NB4 (cell line): ENCODE measurements at places on chromosomes 7 and 10.

GRCh38 chr7:29281782-29282541 lies 87.4 kb downstream of the CHN2 start:
- DNase-seq = no peak

- DNase-seq = peak; percentile 64
Observed at GRCh38 chr7:12436896-12437535, 33.4 kb upstream of the VWDE start.

- DNase-seq = no peak
Observed at GRCh38 chr10:310371-310770, 175.1 kb downstream of the ZMYND11 start.

DNA sequence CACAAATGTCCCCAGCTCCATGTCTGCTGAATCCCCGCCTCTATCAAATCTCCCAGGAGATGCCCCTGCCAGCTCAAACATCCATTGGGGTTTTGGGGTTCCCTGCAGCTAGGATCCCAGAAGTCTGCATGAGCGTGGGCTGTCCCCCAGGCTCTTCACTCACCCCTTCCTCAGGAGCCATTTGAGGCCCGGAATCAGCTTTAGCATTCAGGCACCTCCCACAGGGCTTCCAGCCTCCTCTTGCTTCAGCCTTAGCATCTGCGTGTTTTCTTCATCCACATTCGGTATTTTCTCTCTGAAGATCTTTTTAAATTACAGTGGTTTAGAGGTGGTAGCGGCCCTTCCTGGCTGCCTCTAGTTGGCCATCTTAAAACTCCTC lies 1054.4 kb downstream of the CNTNAP2 start:
- DNase-seq = no peak

DNA sequence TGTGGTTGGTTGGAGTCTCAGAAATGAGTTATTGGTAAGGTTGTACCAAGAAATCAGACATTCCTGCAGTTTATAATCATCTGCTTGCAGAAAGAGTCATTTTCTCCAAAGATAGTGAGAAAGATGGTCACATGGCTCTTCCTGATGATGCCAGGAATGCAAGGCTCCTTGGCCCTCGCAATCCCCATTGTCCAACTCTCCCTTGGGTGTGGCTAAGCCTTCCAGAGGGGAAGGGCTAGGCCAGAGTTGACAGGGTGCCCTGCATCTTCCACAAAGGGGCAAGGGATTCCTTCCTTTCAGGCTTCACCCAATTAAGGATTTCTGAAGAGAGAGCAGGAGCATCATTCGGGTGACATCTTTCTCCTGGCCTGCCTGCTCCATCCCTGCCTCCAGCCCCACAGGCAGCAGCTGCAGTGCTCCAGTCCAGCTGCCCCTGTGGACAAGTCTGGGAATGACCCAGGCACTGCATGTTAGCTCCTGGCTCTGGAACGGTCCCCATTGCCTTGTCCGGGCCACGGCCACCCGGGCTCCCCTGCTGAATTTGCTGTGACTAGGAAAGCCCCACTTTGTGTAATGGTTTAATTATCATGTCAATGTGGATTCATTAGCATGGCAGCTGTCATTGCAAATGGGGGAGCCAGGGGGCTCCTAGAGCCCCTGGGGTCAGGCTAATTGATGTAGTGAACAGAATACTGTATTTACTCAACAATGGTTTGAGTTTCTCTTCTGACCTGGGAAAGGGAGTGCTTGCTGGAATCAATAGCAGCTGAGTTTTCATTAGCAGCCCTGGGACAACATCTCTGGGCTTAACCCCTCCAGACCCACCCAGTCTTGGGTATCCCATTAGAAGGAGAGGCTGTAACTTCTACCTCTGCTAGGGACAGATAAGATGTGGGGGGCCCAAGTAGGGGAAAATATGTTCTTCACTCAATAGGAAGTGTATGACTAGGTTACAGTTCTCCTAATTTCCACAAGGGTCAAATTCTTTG lies 112.6 kb upstream of the TBX20 start:
- DNase-seq = no peak

DNA sequence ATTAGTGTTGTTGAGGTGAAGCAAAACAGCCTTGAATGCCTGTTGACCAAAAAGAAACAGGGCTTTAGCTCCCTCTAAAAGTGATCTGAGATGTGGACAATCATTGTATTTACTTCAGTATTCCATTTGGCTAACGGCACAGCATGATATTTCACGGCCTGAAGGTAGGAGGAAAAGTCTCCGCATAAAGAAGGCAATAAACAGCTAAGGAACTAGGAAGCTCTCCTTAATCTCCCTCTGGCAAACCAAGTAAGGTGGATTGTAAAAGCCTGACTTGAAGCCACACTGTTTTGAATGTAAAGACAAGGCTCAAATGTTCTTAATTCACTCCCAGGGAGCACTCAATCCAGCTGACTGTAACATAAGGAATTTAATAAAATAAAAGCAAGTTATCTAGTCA lies 160.0 kb upstream of the ZNF804B start:
- no peak for DNase-seq

DNA sequence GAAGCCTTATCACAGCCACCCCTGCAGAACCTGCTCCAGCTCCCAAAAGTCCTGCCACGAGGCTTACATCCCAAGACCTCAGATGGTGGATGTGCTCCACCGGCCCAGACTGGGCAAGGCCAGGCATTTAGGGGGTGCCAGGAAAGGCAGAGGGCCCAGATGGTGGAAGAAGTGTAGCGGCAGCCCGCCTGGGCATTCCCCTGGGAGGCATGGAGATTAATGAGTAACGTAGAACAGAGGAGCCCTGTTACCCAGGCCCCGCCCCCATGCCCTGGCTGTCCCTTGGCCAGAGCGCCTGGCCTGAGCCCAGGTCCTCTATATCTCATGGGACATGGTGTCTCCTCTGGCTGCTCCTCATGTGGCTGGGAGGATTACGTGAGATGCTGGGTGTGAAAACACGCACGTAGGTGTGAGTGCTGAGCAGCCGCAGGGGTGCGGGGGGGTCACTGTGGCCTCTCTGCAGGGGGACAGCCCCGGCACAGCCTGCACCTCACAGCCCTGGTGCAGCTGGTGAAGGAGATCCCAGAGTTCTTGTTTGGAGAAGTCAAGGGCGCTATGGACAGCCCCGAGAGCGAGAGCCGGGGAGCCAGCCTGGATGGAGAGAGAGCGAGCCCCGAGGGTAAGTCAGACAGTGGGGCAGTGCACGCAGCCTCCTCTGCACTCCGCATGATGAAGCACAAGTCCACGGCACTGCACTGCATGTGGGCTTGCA lies 52.9 kb downstream of the ZNF467 start:
- DNase-seq = no peak

DNA sequence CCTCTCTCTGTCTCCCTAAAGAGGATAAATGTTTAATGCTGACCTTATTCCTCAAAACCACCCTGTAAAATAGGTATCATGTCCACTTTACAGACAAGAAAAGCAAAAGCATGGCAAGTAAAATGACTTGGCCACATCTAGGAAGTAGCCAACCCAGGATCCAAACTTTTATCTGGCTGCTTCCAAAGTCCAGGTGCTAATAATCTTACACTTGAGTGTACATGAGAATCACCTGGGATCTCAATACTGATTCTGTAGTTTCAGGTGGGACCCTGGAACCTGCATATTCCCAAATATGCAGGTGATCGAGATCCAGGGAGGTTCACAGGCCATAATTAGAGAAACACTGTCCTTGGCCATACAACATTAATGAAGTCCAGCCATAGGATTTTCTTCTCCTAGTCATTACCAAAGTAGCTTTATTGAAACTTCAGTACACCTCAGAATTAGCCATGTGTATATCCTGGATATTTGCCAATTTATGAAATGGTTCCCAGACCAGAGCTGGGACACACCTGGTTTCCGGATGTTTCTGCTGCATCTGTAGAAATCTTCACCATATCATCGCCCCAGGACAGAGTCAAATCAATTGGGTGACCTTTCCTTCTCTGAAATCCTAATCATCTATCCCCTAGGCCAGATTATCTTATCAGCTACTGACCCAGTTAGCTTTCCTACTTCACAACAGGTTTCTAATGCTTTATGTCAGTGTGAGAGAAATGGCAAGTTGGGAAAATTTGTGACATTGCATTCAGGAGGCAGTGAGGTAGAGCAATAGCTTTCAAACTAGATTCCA lies 119.1 kb upstream of the KMT2E start:
- no peak for DNase-seq

DNA sequence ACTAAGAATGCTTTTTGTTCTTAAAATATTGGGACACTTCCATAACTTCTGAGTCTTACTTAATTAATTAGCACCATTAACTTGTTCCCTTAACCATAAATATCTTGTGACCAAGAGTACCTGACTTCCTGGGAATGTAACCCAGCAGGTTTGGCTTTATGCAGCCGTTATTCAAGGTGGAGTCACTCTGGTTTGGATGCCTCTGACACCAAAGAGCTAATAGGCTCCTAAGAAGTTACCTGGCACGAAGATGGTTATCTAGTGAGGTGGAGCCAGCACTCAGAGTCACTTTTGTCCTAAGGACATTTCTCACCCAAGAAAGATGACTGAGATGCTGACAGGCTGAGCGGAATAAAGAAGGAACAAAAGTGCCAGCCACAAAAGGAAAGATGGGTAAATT lies 172.3 kb downstream of the C1GALT1 start:
- no peak for DNase-seq

- peak; percentile 71 for DNase-seq
Observed at GRCh38 chr10:72337039-72337629, 17.6 kb downstream of the DNAJB12 start.

DNA sequence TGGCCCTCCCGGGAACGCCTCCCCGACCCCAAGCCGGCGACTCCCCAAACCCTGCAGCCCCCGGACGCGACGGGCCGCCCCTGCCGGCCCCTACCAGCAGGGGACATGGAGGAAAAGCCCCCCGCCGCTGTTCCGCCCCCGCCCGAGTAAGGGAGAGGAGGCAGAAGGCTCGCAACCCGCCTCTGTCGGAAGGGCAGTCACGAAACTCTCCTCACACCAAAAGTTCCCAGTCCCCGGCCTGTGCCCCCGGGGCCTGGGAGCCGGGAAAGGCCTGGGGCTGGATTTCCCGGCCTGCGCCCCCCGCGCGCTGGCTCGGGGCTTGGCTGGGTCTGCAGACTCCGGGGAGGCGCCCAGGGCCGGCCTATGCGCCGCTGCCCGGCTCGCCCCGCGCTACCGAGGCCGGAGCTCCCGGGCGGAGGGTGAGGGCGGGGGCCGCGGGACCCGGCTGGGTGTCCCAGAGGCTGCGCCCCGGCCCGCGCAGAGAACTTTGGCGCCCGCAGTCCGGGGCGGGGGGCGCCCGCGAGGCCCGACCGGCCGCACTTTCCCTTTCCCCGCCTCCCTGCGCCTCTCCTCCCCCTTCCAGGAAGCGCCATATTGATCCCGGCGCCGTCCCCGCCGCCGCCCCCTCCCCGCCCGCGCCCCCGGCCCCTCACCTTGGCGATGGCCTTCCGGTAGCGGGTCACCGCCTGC lies 728 bp downstream of the PARD3 start:
- peak; percentile 59 for DNase-seq

- no peak for DNase-seq
Observed at GRCh38 chr7:28755255-28755654, 202.9 kb downstream of the TRIL start.

GRCh38 chr10:75649466-75649865 lies 218.0 kb downstream of the LRMDA start:
- no peak for DNase-seq

GRCh38 chr7:96212474-96212873 lies 109.4 kb downstream of the SLC25A13 start:
- DNase-seq = no peak

DNA sequence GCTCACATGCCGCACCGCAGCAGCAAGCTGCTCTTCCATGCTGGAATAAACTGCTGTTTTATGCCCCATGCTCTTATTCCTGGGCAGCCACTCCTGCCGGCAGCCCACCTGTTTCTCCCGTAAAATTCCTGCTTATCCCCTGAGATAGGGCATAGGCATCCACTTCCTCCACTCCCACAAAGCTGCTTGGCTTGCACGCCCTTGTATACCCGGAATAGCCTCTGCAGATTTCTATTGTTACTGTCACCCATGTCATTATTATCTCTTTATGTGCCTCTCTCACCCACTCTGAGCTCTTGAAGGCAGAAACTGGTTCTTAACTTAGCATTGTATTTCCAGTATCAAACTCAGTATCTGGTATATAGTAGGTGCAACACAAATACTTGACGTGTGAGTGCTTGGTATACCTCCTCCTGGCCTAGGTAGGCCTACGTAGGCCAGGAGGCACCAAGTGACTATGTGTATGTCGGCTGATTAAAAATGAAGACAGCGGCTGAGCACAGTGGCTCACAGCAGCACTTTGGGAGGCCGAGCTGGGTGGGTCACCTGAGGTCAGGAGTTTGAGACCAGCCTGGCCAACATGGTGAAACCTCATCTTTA lies 193.4 kb downstream of the CCDC3 start:
- no peak for DNase-seq

DNA sequence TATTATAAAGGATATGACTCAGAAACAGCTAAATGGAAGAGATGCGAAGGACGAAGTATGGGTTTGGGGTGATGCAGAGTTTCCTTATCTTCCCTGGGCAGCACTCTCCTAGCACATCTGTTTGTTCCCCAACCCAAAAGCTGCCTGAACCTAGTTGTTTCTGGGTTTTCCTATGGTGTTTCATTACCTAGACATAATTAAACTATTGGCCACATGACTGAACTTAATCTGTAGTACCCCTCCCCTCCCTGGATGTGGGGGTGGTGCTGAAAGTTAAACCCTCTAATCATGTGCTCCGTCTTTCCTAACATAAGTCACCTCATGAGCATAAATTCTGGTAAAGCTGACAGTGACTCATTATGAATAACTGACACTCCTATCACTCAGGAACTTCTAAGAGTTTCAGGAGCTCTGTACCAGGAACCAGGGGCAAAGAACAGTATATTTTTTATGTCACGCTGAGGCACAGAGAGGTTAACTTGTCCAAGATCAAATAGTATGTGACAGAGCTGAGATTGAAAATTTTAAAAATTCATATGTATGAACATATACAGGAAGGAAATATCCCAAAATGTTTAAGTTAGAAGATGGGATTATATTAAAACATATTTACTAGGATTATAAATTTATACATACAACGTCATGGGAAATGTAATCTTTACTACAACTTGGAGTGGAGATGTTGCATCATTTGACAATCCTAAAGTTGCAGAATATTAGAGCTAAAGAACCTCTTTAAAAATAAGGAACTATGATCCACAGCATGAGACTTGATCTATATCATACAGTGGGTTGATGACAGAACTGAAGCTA lies 4.8 kb downstream of the STRIP2 start:
- DNase-seq = peak; percentile 76

GRCh38 chr7:146731185-146731584 lies 614.6 kb downstream of the CNTNAP2 start:
- DNase-seq = no peak

DNA sequence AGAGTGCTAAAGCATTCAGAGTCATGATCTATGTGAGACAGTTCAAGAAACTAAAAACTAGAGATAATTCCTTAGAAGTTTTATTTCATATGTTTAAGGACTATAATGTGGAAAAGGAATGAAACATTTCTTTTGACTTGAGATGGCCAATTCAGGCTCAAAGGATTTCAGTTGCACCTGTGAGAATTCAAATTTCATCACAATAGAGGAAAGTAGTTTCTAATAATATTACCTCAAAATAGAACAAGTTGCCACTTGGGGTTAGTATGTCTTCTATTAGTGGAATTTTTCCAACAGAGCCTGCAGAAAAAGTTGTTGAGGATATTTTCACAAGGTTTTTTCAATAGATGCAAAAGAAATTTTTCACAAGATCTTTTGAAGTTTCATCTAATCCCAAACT lies 37.4 kb downstream of the TMEM26 start:
- DNase-seq = no peak

GRCh38 chr10:120012131-120012400 lies 119.5 kb downstream of the SEC23IP start:
- DNase-seq = no peak

- no peak for DNase-seq
Observed at GRCh38 chr7:131100357-131101054, 227.2 kb upstream of the MKLN1 start.
